ENCODE measurements at places on chromosomes 5 and 9.

GRCh38 chr9:136729144-136729543 is 13.6 kb downstream of the LCN10 start:
- peak; percentile 73 for DNase-seq

GRCh38 chr5:27705661-27706060 is 667.3 kb upstream of the CDH9 start:
- peak; percentile 29 for DNase-seq

DNA sequence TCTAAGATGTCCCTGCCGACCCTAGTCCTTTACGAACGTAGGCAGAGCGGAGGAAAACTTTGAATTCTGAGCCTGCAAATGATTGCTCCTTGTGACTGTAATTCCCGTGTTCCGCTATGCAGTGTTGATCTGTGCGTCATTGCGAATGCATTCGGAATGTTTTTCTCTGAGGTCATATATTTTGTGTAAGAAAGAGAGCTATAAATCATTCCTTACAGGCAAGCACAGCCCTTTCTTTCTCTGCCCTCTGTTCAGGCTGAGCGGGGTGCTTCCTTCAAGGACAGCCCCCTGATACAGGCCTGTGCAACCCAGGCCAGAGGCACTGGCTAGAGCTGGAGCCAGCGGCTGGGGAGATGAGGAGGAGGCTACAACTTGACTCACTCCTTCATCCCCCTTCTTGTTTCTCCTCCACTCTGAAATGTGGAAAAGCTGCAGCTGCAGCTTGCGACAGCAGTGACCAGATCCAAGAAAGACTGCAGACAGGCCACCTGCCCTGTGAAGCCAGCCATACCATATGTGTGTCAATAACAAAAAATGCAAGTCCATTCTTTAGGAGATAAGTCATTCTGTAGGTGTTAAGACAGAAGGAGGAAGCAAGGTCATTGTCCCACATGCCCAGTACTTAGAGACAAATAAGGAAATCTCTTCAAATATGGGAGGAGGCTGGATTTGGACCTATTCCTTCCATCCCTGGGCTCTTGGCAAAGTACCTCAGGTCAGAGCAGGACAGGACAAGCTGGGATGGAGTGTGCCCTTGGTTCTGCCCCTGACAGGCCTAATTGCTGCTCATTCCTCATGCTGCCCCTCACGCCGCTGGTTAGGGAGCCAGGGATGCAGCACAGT is 345.7 kb upstream of the WWC1 start:
- no peak for DNase-seq

DNA sequence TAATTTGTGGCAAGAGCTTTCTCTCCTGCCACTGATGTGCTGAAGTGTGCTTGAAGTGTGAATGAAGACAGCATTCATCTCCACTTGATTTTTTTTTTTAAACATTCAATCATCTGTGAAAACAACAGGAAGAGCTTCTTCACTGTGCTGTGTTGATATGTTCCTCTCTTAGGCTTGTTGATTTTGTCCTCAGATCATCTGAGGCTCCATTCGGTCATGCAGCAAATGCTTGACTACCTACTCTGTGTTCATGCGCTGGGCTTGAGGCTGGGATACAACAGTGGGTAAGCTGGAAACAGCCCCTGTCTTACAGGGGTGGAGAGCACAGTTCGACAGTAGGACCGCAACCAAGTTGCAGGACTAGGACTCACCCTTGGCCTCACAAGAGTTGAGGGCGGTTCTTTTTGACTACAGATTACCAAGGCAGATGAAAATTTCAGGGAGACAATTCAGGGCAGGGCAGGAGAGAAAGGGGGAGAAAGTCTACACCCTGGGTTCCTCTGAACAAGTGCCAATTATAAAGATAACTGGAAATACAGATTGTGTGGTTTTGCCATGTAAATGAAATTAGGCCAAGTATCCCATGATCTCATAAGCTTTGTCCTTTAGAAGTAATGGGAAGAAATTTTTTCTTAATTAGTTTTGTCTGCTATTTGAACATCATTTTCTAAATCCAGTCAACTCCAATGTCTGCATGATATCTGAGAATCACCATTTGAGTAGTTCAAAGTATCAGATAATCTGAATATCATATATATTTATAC is 31.0 kb upstream of the F2R start:
- peak; percentile 46 for DNase-seq

DNA sequence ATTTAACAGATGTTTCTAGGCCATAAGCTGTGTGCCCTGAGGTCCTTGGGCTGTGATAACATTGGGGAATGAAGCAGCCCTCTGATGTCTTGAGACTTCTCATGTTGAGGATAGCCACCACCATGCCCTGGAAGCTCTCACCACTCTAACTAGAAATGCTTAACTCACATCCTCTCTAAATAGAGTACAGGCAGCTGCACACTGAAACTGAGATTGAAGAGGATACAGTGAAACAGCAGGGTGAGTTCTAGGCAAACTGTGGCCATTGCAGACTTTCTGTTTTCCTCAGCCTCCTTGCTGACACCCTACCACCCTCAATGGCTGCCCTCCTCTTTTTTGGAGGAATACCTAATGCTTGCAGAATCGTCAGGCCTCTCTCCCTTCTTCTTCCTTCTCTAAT is 22.4 kb downstream of the UTP15 start:
- no peak for DNase-seq

GRCh38 chr9:136281421-136282271 is 22.2 kb downstream of the CCDC187 start:
- no peak for DNase-seq

- no peak for DNase-seq
Observed at GRCh38 chr5:1473746-1474145, 28.5 kb upstream of the SLC6A3 start.

GRCh38 chr5:56327809-56328208 is 94.7 kb upstream of the ANKRD55 start:
- DNase-seq, result peak; percentile 83

GRCh38 chr5:146048994-146049703 is 56.2 kb downstream of the PLAC8L1 start:
- peak; percentile 89 for DNase-seq

DNA sequence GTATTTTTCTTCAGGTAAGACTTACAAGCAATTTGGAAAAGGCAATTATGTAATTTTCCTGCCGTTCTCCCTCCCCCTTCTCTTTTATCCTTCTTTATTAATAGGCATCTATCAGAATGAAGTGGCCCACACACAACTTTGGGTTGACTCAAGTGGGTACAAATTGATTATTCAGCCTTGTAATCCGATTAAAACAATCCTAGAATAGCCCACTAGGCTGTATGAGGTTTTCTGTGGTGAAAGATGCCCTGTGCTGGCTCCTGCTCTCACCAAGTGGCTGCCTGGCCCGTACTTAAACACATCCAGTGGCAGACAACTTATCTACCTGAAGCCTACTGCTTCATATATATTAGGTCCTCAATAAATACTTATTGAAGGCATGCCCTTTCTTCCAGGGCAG is 177.3 kb upstream of the C9orf72 start:
- no peak for DNase-seq

- DNase-seq, result no peak
Observed at GRCh38 chr5:80796846-80797245, 142.1 kb upstream of the DHFR start.

GRCh38 chr5:54545796-54546195 is 28.2 kb downstream of the SNX18 start:
- DNase-seq, result no peak

- DNase-seq, result no peak
Observed at GRCh38 chr5:73506459-73506955, 8.3 kb downstream of the BTF3 start.

GRCh38 chr9:105344283-105344682 is 99.8 kb downstream of the SLC44A1 start:
- no peak for DNase-seq

- DNase-seq, result no peak
Observed at GRCh38 chr9:89434636-89435035, 63.3 kb downstream of the SEMA4D start.

- DNase-seq, result peak; percentile 19
Observed at GRCh38 chr9:108478431-108479332, 377.1 kb downstream of the ACTL7B start.
